Activated CD4-positive, alpha-beta T cell treated with anti-CD3 and anti-CD28 coated beads, Interleukin-2, amount 10 ng/mL, durations not matched to agents 7 days and 5 days (primary cell): ENCODE measurements at places on chromosomes 1 and 21. TPM values are rescaled to one million over a fixed set of nuclear protein-coding genes. Genes with fewer than 3 reads are reported as not detected.

- no peak for DNase-seq
Observed at GRCh38 chr1:181742426-181742825, 259.1 kb downstream of the CACNA1E start.

DNA sequence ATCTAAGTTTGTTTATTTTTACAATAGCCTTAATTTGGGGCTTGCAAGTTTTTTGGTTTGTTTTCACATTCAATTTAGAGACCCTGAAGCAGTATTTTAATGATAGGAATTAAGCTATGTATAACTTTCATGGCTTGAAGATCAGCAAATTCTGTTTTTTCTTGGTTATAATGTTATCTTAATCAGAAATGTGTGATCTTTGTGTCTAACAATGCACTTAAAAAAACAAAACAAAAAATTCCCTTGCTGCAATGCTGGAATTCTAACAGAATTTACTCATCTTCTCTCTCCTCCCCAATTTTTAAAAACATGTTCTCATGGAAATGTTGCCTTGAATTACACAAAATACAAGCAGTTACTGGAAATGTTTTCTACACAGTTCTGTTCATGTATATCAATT lies 113.1 kb downstream of the OLFML2B start:
- no peak for DNase-seq

The LRRC53 gene
- not detected for total RNA-seq

The LIN28A gene
- total RNA-seq, result not detected

The LEFTY2 gene
- not detected for total RNA-seq

GRCh38 chr1:5494518-5494917 lies 497.7 kb downstream of the NPHP4 start:
- DNase-seq, result no peak

The DPM3 gene
- total RNA-seq, result 58.9 TPM

The CAPN8 gene
- total RNA-seq, result not detected

The OR2T8 gene
- total RNA-seq, result 0.21 TPM

The SLC44A3 gene
- 0.52 TPM for total RNA-seq

GRCh38 chr1:228354390-228355320 lies 52.0 kb downstream of the TRIM11 start:
- DNase-seq, result no peak

GRCh38 chr1:11383553-11384169 lies 95.3 kb upstream of the DISP3 start:
- peak; percentile 18 for DNase-seq

DNA sequence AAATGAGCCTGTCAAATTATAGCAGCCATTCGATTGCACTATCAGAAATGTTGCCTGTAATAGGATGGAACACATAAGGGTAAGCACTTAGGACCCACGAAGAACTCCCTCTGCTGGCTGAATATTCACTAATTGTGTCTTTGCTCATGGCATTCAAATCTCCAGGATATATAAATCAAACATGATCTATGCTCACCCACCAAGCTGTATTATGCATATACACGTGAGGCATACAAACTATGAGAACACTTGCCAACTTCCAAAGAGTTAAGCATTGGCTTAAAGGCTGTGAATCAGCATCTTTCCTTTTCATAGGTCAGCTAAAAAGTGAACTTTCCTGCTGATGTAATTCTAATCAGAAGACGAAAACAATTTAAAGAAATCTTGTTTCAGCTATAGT lies 34.5 kb downstream of the TMPRSS15 start:
- DNase-seq, result no peak

DNA sequence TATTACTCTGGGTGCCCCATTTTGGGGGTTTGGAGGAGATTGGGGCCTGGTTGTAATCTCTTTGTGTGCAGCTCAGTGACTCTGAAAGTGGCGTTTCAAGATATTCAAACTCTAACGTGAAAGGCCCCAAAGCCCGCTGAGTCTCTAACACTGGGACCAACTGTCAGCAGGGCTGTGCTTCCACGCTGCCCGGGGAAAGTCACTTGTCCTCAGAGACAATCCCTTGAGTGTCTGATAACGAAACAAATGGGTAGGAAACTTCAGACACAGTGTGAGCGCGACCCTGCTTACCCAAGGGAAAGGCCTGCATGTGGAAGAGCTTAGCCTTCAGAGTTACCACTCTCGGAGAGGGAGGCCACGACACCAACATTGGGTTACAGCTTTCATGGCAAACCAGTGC lies 837 bp downstream of the UBASH3A start:
- peak; percentile 36 for DNase-seq

The RABGAP1L gene
- 47.4 TPM for total RNA-seq

The ARHGEF19 gene
- total RNA-seq, result 10.7 TPM

The LCE1C gene
- total RNA-seq, result not detected

DNA sequence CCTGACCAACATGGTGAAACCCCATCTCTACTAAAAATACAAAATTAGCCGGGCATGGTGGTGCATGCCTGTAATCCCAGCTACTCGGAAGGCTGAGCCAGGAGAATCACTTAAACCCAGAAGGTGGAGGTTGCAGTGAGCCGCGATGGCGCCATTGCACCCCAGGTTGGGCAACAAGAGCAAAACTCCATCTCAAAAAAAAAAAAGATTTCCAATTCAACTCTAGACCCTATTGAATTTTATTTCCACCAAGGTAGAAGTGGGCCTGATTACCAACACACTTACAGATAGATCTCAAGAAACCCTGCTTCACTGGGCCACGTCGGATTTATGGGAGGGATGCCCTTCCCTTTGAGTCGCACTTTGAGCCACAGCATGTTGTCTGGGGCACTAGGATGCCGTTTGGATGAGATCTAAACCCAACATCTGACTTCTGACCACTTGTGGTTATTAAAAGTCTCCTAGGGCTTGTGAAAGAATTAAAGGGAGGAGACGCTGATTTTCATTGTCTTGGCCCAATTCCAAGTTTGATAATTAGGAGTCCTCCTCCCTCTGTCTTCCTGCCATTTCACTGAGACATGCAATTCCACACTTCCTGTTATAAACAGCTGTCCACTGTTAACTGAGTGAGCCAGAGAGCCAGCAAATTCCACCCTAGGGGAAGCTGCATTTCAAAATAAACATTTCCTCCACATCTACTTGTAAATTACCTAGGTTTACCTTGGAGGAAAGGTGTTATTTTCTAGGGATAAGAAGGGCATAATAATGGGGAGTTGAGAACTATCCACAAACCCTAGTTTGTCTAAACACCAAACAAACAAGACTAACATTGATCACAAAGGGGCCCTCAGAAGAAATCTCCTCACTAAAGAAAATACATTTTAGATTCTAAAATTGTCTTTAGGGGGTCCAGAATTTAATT lies 5.2 kb upstream of the RERE start:
- DNase-seq, result no peak

DNA sequence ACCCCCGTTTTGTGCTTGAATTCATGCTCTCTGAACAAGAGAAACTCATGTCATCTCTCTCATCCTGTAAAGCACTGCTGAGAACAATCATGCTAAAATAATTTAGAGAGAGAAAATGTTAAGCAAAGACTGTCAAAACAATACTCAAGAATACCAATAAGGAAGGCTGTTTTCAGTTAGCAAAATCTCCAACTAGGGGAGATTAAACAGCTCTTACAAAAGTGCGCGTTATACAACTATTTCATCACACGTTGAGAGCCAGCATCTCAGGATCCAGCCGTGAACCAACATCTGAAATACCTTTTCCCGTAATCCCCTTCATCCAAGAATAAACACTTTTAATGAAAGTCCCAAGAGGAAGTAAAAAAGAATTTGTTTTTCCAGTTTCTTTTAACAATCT lies 44.1 kb upstream of the KCNJ15 start:
- no peak for DNase-seq

GRCh38 chr21:34908419-34909055 lies 140.6 kb downstream of the RUNX1 start:
- no peak for DNase-seq

The FCGR3A gene
- total RNA-seq, result not detected

DNA sequence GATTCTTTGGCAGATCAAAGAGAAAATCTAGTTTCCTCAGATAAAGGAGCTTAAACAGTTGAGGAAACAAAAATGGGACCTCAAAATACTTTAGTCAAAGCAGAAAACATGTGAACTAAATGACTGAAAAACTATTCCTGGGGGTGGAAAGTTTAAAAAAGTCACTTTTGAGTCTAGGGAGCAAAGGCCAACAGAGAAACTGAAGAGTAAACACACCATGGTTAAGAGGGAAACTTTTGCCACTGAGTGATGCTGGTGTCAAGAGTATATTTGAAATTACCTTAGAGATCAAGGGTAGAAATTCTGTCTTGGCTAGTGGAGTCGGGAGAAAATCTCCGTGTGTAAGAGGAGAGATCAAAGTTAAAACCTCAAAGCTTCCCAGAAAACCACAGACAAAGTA lies 501.2 kb upstream of the ADGRL4 start:
- DNase-seq, result no peak

The KCNN3 gene
- total RNA-seq, result 0.17 TPM

GRCh38 chr1:230400007-230400344 lies 26.2 kb downstream of the PGBD5 start:
- DNase-seq, result no peak

The AMIGO1 gene
- 5.8 TPM for total RNA-seq

- no peak for DNase-seq
Observed at GRCh38 chr1:228753786-228754360, 18.6 kb downstream of the RHOU start.

DNA sequence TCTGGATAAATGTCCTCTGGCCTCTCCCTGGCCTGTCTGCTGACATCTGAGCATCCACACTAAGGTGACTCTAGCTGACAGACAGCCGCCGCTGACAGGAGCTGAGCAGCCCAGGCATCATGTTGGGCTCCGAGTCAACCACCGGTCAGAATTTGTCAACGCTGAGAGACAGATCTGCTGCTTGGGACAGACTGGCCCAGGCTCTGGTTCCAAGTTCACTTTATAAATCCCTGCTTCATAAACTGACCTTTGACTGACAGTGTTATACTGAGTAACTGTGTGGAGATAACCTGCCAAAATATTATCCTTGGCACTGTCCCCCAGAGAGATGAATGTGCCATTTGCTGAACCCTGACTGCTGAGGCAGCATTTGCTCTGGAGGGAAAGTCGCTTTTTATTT lies 616.7 kb downstream of the NPHP4 start:
- no peak for DNase-seq

GRCh38 chr21:34987501-34988072 lies 61.5 kb downstream of the RUNX1 start:
- DNase-seq, result peak; percentile 28

- DNase-seq, result no peak
Observed at GRCh38 chr1:41955461-41956159, 36.9 kb upstream of the HIVEP3 start.

DNA sequence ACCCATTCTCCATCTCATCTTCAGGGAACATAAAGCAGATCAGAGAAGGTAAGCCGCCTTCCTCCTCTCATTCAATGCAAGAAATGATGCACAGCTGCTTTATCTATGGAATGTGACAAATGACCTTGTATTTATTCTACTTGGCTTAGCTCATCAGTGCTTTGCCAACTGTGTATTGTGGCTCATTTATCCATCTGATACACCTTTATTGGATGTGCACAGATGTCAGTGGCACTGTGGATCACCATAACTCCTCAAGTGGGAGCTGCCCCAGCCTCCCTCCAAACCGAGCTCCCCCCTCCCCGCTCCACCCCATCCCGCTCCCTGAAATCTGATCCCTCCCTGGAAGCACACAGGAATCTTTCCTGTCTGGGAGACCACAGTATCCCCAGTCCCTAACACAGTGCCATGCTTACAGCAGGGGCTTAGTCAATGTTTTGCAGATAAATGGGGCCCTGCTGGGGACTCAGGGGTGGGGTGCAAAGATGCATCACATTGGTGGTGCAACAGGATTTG lies 156.0 kb upstream of the RAB4A start:
- DNase-seq, result no peak

The DUSP12 gene
- 21.6 TPM for total RNA-seq

The NSL1 gene
- 42.8 TPM for total RNA-seq

The ADCY10 gene
- total RNA-seq, result not detected

DNA sequence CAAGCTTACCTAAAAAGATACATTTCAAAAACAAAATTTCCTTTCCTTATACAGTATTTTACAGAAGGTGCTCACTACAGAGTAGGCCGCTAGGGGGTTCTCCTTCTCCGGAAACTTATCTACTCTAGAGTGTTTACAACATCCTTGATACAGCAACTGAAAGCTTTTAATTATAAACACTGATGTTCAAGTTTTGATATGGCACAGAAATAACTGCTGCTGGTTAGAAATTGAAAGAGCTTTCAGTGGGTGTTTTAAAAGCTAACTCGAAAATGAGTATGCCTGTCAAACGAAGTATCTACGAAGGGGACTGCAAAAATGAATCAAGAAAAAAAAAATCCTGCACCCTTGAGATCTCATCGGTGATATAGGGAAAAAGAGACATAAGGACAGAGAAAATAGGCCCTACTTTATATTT lies 1.0 kb downstream of the YOD1 start:
- DNase-seq, result peak; percentile 72

DNA sequence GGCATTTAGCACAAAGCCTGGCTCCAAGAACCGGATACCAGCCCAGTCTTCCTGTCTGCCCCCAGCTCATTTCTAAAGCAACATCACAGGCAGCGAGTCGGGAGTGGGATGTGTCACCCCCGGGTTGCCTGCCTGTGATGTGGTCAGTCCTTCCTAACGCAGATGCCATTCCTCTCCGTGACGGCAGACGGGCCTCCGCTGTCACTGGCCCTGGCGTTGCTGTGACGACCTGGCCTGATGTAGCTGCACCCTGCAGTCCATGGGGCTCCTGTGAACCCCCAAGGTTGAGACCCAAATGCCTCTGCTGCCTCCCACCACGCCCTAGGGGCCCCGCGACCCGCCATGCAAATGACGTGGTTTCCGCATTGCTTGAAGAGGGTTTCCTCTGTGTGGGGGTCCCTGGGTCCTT lies 12.3 kb downstream of the TNFRSF1B start:
- peak; percentile 84 for DNase-seq

The CCDC24 gene
- 1.3 TPM for total RNA-seq

The CYP4X1 gene
- not detected for total RNA-seq

- DNase-seq, result no peak
Observed at GRCh38 chr1:86101616-86102015, 55.0 kb downstream of the COL24A1 start.

- no peak for DNase-seq
Observed at GRCh38 chr1:207032528-207033017, at the start of gene C1orf116. TSS of gene C1orf116 (minus strand) at chr1:207032756. CDS start at chr1:207027598, 5,158 bp downstream.

The CYP2J2 gene
- 2.9 TPM for total RNA-seq

GRCh38 chr1:166283190-166283589 lies 116.4 kb upstream of the FAM78B start:
- DNase-seq, result no peak

DNA sequence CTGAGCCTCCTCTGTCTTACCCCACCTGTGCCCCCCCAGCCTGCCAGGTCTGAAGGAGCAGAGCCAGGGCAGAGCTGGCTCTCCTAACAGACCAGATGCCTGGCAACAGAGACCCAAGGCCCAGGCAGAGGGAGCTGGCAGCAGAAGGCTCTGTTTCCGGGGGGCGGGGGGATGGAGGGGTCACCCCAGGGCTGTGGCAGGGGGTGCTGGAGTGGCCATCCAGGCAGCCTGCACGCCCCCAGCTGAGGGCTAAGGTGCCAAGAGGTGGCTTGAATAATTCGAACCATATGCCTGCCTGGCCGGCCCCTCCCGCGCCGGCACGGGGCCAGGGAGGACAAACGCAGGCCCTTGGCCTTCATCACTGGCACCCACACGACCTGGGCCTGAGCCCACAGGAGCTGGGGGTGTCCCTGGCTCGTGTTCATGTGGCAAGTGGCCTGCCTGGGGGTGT lies 16.0 kb upstream of the PLEKHG5 start:
- DNase-seq, result no peak
